ENCODE measurements at places on chromosomes 1 and 21. TPM values are rescaled to one million over a fixed set of nuclear protein-coding genes. Genes with fewer than 3 reads are reported as not detected.

- peaks cover 12% of the 10 kb centered on the region for H3K27me3 ChIP-seq
- DNase-seq, result no peak
These were observed 109.8 kb downstream of the C1orf94 start for GRCh38 chr1:34286511-34286910.

GRCh38 chr1:232445361-232446106, 184.4 kb downstream of the SIPA1L2 start:
- H3K4me1 ChIP-seq, result no peaks in the 10 kb centered on the region
- H3K36me3 ChIP-seq, result no peaks in the 10 kb centered on the region
- no peak overlapping the region for H3K4me3 ChIP-seq
- no peak for DNase-seq

GRCh38 chr1:229786974-229787610, 161.0 kb downstream of the URB2 start:
- no peak overlapping the region for H3K4me3 ChIP-seq
- no peak overlapping the region for H3K27ac ChIP-seq
- H3K4me1 ChIP-seq, result no peaks in the 10 kb centered on the region
- peaks cover 20% of the 10 kb centered on the region for H3K27me3 ChIP-seq
- no peaks in the 10 kb centered on the region for H3K36me3 ChIP-seq
- DNase-seq, result no peak

DNA sequence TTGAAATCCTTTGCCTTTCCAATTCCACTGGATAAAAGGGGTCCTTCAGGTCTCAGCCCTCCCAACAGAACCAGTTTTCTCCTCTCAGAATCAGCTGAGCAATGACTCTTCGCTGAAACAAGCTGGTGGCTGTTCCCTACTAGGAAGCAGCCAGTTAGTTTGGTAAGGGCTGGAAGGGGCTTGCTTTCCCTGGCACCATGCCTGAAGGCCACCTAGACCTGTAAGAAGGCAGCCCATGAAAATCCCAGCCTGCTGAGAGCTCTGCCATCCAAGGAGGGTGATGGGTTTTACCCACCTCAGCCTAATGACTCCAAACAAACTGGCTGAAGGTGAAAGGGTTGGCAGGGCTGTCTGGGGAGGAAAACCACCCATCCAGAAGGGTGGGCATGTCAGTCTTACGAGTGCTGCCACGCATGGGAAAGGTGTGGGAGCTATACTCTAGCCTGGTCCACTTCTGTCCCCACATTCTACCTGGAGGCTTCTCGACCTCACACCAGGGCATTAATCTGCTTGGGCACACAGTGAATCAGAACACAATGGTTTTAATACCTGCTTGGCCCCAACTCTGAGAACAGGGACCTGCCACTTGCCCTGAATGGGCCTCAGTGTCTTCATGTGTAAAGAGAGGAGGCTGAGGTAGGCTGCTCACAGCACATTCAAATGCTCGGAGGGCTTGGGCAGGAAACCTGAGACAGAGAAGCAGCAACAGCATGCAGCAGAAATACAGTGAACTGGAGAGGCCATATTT, 53.0 kb downstream of the CD46 start:
- H3K36me3 ChIP-seq, result peaks cover 8% of the 10 kb centered on the region
- no peaks in the 10 kb centered on the region for H3K27me3 ChIP-seq
- H3K27ac ChIP-seq, result peak overlapping the region; percentile 39
- H3K4me3 ChIP-seq, result no peak overlapping the region
- no peak for DNase-seq

- H3K4me3 ChIP-seq, result no peak overlapping the region
- H3K27ac ChIP-seq, result no peak overlapping the region
- no peaks in the 10 kb centered on the region for H3K4me1 ChIP-seq
- H3K36me3 ChIP-seq, result peaks cover 6% of the 10 kb centered on the region
- peaks cover 90% of the 10 kb centered on the region for H3K27me3 ChIP-seq
- no peak for DNase-seq
These were observed 111.6 kb upstream of the ZC3H12A start for GRCh38 chr1:37362594-37363385.

DNA sequence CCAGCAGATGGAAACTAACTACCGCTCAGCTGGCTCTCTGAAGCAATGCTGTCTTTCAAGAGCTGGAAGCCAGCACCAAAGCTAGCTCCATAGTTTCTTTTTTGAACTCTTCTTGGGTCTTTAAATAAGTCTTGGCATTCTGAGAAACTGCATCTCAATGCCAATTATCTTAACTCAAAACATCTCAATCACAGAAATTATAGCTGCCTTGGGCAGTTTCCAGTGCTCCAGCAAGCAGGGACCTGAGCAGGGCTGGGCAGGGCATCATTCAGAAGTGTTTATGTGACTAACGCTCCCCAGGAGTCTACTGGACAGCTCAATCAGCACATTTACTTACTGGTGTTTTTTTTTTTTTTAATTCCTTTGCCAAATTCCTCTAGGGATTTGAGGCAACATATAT, 18.3 kb upstream of the PADI4 start:
- DNase-seq, result no peak
- no peak overlapping the region for H3K4me3 ChIP-seq
- no peaks in the 10 kb centered on the region for H3K36me3 ChIP-seq
- no peaks in the 10 kb centered on the region for H3K4me1 ChIP-seq

DNA sequence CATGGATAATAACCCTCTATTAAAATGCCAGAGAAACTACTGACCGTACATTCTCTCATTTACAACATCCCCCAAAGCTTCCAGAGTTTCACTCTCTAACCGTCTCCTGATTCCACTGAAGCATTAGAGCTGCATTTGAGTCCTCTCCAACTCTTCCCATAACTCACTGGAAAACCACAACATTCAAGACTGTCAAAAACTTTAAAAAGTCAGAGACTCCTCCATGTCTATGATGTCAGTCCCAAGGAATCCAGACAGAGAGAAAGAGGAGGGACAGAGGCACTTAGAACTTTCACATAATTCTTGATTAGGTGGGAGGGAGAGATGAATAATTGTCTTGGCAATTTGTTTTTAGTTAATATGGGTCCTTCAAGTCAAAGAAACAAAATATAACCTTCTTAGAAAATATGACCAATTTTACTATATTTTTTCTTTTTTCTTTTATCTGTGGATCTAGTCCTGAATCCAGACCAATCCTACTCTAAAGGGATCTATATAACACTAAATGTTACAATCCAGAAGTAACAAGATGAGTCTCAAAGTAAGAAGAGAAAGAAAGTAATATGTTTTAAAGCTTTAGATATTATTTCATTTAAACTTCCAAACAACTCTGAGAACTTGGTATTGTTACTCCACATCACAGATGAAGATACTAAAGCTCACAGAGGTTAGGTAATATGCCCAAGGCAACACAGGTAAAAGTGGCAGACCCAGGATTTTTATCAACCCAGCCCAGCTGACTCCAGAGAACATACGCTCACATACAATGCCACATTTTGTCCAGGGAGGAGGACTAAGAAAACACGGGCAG, 23.8 kb downstream of the OTUD7B start:
- H3K27ac ChIP-seq, result no peak overlapping the region
- H3K27me3 ChIP-seq, result no peaks in the 10 kb centered on the region
- DNase-seq, result no peak
- H3K4me1 ChIP-seq, result peaks cover 5% of the 10 kb centered on the region

DNA sequence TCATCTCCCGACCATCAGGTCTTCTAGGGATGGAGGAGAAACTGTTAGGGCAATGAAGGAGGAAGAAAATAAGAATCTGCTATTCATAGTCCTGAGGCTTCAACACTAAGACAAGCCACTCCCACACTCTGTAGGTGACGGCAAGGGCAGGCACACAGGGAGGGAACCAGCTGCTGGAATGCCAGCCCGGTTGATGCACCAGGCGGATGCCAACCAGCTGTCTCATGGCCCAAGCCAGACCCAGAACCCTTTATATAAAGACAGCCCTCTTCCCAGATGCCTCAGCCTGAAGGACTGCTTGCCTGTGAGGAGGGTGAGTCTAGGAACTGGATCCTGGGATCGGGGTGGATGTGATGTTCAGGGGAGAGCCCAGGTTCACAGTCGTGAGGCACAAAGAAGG, at the start of gene KPRP:
KPRP (plus strand) TSS at position 279 of the 400 bp plus-strand sequence. CDS start 1,564 bp downstream, outside the sequence.
- H3K36me3 ChIP-seq, result no peaks in the 10 kb centered on the region
- H3K27me3 ChIP-seq, result peaks cover 32% of the 10 kb centered on the region
- H3K4me1 ChIP-seq, result no peaks in the 10 kb centered on the region
- DNase-seq, result no peak
- no peak within 1 kb of the TSS for H3K4me3 ChIP-seq

- no peak for DNase-seq
- H3K27ac ChIP-seq, result no peak overlapping the region
- no peak overlapping the region for H3K4me3 ChIP-seq
- H3K27me3 ChIP-seq, result no peaks in the 10 kb centered on the region
- H3K36me3 ChIP-seq, result no peaks in the 10 kb centered on the region
These were observed 24.9 kb upstream of the ATP1B1 start for GRCh38 chr1:169081503-169082123.

DNA sequence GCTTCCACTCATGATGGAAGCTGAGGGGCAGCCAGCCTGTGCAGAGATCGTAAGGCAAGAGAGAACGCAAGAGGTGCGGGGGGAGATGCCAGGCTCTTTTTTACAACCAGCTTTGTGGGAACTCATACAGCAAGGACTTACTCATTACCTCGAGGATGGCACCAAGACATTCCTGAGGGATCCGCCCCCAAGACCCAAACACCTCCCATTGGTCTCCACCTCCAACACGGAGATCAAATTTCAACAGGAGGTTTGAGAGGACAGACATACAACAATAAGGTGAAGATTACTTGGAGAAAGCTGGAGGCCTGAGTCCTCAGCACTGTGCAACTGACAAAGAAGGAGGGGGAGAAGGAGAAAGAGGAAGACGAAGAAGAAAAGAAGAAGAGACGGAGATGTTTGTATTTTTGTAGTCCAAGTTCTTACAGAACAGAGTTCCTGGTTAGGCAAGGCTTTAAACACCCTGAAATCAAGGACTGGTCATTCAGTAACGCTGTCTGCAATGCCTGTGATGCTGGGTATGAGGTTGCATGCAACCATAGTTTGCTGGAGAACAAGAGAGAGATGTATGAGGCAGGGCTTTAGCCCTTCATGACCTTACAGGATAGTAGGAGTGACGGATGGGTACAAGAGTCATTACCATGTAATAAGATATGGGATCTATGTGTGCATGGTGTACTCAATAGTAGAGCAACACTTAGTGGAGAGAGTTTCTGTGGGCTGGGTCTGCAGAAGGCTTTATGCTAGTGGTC, 19.7 kb upstream of the GALNT2 start:
- no peak overlapping the region for H3K27ac ChIP-seq
- peaks cover 5% of the 10 kb centered on the region for H3K4me1 ChIP-seq
- H3K27me3 ChIP-seq, result peaks cover 7% of the 10 kb centered on the region
- no peaks in the 10 kb centered on the region for H3K36me3 ChIP-seq
- H3K4me3 ChIP-seq, result no peak overlapping the region

The RPE65 gene
- not detected for total RNA-seq

The PLEKHN1 gene
- 0.93 TPM for total RNA-seq

The HPDL gene
- 1.5 TPM for total RNA-seq

The CA6 gene
- 11.3 TPM for total RNA-seq

The OR2W3 gene
- not detected for total RNA-seq

Data from naive thymus-derived CD8-positive, alpha-beta T cell (primary cell).